ENCODE measurements at places on chromosomes 4 and X.
A peak's percentile ranks its signal among the peaks of the same experiment; 100 is the strongest.

GRCh38 chr4:185512516-185512915 is 22.8 kb downstream of the PDLIM3 start:
- DNase-seq: no peak

DNA sequence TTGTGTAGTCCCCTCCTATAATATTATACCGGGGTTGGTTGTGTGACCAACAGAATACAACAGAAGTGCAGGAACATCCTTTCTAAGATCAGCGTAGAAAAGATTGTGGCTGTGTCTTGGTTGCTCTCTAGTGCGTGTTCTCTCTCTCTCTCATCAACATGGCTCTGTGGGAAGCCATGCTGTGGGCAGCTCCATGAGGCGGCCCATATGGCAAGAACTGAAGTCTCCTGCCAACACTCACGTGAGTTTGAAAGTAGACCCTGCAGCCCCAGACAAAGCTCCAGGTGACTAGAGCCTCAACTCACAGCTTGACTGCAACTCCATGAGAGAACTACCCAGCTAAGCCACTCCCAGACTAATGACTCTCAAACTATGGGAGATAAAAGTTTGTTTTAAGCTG is 118.7 kb downstream of the TSPAN5 start:
- no peak for DNase-seq

DNA sequence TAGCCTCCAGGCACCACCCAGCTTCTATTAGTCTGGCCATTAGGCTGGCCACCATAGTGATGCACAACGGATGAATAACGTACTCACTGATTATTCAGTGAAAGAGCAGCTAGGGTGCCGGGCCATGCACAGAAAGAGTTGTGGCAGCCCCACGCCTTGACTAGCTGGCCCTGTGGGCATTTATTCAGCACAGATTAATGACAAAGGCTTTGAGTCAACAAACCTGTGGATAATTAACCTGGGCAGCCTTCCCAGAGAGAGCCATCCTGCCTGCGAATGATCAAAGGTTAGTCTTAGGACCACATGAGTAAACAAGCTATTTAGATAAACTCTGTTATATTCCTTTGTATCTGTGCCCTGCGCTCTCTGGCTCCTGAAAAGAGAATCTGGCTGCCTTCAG is 37.2 kb downstream of the MAP9 start:
- DNase-seq: no peak

- DNase-seq: no peak
Observed at GRCh38 chr4:7600247-7600646, 165.5 kb upstream of the PSAPL1 start.

DNA sequence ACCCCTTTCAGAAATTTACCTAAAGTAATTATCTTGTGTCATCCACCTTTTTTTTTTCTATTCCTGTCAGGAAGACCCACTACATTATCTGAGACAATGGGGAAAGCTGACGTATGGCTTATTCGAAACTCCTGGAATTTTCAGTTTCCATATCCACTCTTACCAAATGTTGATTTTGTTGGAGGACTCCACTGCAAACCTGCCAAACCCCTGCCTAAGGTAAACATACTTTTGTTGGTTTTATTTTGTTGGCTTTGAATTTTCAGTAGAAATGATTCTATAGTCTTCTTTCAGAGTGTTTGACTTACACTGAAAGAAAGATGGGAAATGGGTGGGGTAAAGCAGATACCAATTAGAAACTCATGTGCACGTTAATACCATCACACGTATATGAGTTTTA is 2.2 kb downstream of the UGT2B7 start:
- no peak for DNase-seq

GRCh38 chr4:124833831-124834505 is 121.4 kb upstream of the ANKRD50 start:
- no peak for DNase-seq

GRCh38 chr4:169015186-169015623 is 5.2 kb upstream of the CBR4 start:
- no peak for DNase-seq

DNA sequence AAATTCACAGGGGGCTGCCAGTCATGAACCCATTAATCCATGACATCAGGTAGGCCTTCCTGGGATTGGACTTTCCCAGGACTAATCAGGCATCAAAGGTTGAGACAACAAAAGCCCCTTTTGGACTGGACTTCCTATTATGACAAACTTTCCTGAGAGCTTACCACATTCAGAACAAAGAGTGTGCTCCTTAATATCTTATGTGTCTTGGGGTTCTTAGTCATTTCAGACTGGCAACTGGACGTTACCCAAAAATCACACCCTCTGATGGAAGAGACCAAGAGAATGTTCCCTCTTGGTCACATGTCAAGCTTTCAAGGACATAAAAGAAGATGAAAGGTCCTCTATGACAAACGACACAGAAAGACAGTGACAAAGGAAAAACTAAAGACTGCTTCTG is 31.6 kb upstream of the PPP1R2C start:
- DNase-seq: no peak

DNA sequence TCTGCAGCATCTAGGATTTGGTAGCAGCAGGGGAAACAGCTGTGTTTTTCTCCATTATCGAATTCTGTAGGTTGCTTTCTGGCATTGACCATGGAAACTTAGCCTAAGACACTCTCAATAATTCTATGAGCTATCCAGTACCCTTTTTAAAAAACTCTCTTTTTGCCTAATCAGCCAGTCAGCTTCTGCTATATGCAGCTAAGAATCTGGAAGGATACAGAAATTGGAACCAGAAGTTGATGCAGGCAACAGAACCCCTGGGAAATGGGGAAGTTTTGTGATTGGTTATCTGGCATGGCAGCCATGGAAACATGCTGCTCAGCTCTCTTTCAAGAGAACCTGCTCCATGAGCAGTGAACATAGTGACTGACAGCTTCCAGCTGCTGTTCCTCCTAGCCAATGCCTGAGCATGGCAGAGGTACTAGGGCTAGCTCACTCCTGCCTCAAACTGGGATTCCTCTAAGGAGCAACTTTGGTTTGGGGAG is 417.6 kb upstream of the MAOA start:
- no peak for DNase-seq

GRCh38 chr4:114163051-114163450 is 183.6 kb upstream of the ARSJ start:
- no peak for DNase-seq

GRCh38 chr4:76960014-76960413 is 10.5 kb downstream of the SEPTIN11 start:
- DNase-seq: no peak

GRCh38 chrX:105210258-105210657 is 10.2 kb downstream of the TEX13A start:
- DNase-seq: no peak

- DNase-seq: no peak
Observed at GRCh38 chr4:174192943-174193342, 90.5 kb downstream of the FBXO8 start.

- no peak for DNase-seq
Observed at GRCh38 chrX:42531441-42531840, 246.5 kb downstream of the PPP1R2C start.

GRCh38 chrX:29043746-29044145 is 456.5 kb downstream of the IL1RAPL1 start:
- no peak for DNase-seq

DNA sequence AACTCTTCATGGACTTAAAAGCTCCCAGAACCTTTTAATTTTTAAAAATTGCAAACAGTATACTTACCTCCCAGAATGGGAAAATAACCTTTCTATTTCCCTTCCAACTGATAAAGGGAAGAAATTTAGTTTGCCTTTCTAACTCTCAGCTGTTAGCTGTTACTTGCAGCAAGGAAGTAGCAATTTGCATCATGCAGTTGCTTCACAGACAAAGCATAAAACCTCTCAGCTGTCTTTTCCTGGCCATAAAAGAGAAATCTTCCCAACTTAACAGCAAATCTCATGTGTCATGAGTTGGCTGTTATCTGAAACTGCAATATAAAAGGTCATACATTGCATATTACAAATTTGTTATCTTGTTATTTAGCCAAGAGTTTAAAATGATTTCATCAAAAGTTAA is 18.4 kb downstream of the C4orf17 start:
- DNase-seq: no peak

DNA sequence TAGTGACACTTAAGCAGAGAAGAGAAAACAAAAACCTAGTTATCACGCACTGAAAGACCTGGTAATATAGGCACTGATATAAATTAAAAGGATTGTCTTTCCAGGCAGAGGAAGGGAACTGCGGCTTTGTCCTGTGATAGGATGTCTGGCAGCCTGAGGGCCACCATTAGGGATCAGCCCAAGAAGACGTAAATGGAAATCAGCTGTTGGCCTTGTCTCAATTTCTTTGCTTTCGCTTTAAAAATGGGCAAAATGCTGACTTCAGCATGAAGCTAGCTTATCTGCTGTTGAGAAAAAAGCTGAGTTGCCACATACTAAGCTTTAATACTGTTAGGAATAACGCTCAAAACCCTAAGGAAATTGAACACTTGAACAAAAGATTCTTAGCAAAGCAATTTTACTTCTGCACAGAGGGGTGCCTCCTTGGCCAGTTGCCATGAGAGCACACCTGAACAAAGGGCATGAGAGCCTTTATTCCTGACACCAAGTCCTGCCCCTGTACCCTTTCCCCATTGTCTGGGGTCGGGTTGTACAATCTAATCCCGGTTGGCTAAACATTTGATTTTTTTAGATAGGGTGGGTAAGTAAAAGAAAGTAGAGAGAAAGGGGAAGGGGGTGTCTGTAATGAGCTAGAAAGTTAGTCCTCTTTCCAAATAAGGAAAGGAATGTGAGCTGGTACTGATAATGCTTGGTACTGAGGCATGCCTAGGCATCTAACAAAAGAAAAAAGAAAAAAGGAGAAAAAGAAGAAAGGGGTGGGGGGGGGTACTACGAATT is 85.1 kb upstream of the UCP1 start:
- no peak for DNase-seq

GRCh38 chr4:7313347-7313811 is 121.0 kb downstream of the SORCS2 start:
- DNase-seq: no peak

GRCh38 chr4:148434075-148434773 is 8.0 kb downstream of the NR3C2 start:
- DNase-seq: no peak

DNA sequence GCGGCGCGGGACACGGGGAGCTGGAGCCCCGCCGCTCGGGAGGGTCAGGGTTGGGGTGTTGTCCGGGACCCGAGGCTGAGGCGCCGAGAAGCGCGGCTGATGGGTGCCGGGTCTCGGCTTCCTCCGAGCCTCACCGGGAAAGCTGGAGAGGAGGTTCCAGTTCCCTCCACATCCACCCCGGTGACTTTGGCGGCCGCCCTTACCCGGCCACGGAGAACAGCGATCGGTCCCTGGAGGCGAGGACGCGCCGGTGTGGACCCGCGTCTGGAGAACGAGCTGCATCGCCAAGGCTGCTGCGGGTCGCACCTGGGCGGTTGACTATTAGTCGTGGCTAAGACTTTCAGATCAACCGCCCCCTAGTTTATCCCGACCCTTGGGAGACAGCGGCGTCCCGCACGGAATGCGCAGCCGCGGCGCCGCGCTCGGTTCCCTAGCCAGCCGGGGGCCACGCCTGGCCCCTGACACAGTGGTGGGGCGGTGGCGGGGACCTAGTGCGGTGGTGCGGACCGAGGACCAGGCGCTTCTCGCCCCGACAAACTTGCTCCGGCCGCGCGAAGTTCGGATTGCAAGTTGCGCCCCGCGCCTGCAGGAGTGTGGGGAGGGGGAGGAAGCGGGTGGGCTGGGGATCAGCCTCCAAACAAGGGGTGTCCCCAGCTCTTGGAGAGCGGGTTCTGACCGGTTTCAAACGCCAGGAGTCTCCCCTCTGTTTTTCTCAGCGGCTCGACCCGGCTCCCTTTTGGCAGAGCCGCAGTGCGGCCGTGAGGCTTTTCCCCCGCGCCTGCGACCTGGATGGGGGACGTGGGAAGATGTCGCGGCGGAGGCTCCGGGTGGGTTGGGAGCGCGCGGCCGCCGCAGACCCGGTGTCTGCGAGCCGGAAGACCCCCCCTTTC is 568 bp downstream of the FHDC1 start:
- DNase-seq: peak; percentile 13

GRCh38 chr4:6617246-6617645 is 23.2 kb upstream of the MRFAP1 start:
- no peak for DNase-seq

DNA sequence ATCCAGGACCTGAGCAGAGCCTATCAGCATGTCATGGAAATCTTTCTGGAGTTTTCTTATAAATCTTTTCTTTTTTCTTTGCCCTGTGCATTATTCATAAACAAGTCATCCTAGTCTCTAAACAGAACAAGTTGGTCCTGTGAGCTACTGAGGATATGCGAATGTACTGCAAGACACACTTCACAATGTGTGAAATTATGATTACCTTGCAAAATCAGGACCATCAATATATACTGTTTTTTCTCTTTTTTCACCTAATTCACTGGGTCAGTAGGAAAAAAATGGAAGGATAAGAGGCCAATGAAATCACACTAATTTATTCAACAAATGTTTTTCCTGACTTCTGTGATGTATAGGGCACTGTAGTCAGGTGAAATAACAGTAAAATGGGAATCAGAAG is 14.4 kb upstream of the SORBS2 start:
- no peak for DNase-seq

- DNase-seq: no peak
Observed at GRCh38 chrX:133608406-133608805, 193.1 kb upstream of the GPC4 start.

DNA sequence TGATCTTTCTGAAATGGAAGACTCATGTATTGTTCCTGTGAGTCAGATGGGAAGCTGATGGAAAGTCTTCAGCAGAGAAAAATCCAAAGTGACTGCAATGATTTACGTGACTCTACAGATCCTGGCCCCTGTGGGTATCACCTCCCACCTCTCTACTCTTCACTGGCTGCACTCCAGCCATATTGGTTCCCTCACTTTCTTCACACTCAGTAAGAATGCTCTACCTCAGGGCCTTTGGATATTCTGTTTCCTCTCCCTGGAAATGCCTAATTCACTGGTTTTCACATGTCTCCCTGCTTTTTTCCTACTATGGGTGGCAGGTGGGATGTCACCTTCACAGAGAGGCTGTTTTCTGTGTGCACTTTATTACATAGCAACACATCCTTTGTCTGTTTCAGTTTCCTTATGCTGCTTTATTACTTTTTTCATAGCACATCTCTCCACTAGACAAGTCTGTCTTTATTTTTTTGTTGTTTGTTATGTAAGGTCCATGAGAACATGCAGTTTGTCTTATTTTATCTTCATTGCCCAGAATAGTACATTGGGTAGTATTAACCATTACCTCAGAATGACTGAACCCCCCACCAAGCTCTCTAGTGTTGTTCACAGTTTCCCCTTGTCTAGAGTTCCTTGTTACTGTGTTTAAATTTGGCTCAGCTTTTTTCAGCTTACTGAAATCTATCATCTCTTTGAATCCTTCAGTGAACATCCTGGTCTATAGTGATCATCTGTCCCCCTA is 57.6 kb upstream of the CLNK start:
- no peak for DNase-seq

DNA sequence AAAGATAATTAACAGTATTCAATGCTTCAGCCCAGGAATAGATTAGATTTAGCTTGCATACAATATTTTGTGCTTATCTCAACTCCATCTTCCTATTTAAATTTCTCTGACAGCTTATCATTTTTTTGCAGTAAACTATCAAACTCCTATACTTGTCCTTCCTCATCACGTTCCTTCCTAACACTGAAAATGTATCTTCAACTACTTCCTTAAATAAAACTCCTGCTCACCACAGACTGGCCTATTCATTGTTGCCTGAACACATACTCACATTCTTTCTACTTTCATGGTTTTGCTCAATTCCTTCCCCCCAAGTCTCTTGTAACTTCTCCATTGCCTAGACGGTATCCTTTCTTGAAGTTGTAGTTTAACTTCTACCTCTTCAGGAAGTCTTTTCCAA is 28.5 kb upstream of the PTPN13 start:
- DNase-seq: no peak

GRCh38 chr4:71713611-71714203 is 70.2 kb downstream of the GC start:
- DNase-seq: no peak

GRCh38 chr4:139266208-139266582 is 13.8 kb downstream of the MGARP start:
- DNase-seq: no peak
